EL (cell line): ENCODE measurements at places on chromosomes 2 and 18.
A peak's percentile ranks its signal among the peaks of the same experiment; 100 is the strongest.

- peak; percentile 52 for DNase-seq
Measured at GRCh38 chr2:223586261-223586660, 15.9 kb downstream of the SCG2 start.

DNA sequence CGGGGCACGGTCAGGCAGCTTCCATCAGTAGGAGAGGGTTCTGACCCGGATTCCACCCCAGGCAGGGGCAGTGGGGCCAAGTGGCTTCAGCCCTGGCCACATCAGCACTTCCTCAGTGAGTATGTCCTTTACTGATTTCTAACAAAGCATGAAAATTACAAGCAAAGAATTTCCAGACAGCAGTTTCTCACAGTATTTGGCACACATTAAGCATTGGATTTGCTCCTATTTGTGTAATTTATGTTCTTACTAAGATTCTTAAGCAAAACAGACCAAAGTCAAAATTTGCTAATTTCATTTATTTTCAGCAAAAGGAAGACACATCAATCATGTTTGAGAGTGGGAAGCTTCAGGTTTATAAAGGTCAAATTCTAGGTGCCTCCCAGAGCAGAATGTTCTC lies 73.3 kb upstream of the NFATC1 start:
- no peak for DNase-seq

DNA sequence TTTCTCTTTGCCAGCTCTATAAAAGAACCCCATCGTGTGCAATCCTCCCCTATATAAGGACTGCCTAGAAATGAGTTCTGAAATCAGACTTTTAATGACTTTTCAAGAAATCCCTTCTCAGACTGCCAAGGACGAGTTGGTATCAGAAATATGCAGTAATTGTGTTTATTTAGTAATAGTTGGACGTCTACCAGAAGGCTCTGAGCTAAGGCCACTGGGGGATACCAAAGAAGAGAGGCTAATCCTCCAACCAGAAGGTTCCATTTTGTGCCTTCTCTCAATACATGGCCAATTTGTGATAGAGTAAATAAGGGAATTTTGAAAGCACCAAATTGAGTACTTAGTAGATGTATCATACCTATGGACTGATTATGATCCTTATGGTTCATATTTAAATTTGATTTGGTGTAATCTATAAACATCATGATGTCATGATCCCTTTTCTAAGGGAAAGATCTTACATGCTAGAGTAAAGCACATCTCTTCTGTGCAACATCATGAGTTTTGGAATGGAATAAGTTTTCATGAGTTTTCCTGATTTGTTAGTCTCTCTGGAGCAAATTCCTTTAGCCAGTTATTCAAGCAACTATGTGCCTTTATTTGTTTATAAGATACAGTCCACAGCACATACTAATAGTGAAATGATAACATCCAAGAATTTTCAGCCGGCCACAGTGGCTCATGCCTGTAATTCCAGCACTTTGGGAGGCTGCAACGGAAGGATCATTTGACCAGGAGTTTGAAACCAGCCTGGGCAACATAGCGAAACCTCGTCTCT lies 82.2 kb upstream of the LTBP1 start:
- peak; percentile 85 for DNase-seq

GRCh38 chr2:171217330-171217729 lies 56.6 kb upstream of the TLK1 start:
- no peak for DNase-seq

- DNase-seq: peak; percentile 52
Measured at GRCh38 chr2:36677996-36678605, 18.4 kb upstream of the VIT start.

DNA sequence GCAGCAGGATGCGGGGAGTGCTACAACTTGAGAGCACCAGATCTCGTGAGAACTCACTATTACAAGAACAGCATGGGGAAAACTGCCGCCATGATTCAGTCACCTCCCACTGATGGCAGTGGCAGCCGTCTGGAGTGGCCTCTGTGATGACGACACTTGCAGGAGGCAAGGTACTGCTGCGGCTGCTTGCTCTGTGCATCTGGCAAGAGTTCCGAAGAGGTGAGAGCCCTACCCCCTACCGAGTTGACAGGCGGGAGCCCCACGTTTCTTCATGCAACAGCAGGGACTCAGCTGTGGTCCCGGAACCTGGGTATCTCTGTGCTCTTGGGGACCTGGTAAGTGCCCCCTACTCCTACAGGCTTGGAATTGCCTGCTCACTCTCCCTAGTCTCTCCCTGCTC lies 1672.7 kb upstream of the TMEFF2 start:
- DNase-seq: no peak

GRCh38 chr2:133668547-133668946 lies 100.3 kb upstream of the NCKAP5 start:
- no peak for DNase-seq

DNA sequence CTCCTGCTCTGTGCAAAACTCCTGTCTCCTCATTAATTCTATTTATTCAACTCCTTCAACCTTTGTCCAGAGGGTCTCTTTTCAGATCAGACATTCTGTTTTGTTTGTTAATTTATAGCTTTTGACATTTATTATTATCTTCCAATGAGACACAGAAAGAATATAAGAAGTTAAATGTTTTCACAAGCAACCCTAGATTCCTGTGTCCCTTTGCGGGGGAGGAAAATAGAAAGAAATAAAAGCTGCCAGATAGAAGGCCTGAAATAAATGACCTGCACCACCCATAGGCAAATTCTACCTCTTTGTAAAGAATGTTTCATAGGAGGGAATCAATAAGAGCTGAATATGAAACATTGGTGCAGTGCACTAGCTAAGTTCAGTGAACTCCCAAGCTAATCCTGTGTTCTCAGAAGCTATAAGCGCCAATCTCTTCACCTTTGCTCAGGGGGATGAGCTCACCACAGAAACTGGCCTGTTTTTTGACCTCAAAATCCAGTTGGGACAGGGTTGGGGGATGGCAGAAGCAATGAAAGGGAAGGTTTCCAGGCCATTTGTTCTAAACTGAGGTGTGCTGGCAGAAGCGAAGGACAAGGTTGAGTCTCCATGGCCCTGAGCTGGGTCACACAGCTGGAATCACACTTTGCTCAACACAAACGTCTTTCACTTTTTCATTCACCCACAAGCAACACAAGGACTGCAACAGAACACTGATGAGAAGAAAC lies 258.6 kb downstream of the NRXN1 start:
- no peak for DNase-seq
